CMK (cell line): ENCODE measurements at places on chromosomes 11 and 22.

- DNase-seq = no peak
Measured at GRCh38 chr11:66524304-66525040, 14.0 kb downstream of the BBS1 start.

DNA sequence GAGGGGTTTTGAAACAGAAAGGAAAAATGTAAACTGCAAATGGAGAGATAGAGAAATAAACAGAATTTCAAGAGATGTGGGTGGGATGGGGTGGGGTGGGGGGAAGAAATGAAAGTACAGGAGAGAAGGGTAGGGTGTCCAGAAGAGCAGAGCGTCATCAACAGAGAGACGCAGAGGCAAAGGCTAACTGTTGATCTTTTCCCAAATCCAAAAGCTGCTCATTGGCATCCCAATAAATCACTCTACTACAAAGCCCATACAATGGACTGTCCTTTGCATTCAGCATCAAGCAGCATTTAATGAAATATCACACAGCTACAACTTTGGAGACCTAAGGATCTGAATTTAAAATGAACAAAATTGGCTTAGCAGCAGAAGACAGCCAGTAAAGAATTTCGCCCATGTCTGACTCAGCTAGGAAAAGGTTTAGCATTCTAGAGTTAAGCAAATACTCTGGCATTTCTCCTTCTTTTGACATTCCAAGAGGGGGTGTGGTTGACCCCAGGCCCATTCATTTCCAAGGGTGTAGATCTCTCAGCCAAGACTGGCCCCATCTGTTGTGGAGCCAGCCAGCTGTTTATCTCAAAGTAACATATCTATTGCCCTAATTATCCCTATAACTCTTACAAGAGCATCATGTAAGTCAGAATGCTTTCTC, 1.5 kb downstream of the RAB30 start:
- no peak for DNase-seq

- no peak for DNase-seq
Measured at GRCh38 chr11:73399159-73399590, 23.0 kb downstream of the RELT start.

DNA sequence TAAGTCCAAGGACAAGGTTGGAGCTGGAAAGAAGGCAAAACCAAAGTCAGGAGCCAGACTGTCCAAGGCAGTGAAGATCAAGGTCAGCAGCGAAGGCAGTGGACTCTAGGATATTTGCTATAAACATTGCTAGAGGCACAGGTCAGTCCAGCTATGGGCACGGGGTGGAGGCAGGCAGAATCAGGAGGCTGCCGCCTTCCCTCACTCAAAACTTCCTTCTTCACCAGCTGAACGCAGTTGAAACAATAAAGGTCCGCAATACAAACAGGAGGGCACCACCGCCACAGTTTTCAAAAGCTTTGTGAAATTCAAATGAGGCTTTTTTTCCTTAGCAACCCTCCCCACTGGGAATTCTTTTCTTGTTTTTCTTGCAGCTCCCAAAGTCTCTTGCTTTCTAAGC, 372.4 kb downstream of the NXPE2 start:
- no peak for DNase-seq

DNA sequence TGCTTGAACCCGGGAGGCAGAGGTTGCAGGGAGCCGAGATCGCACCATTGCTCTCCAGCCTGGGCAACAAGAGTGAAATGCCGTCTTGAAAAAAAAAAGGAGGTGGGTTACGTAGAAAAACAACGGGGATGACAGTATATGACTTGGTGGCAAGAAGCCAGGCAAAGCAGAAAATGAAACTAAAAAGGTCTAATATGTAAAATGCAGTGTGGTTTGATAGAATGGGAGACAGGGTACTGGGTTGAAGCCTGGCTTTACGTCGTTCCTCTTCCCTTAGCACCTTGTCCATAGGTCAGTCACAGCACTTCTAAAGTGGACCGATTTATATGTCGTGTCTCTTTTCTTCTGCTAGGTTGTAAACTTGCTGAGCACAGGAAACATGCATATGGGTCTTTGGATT, 274.9 kb upstream of the ZC3H12C start:
- DNase-seq = no peak

GRCh38 chr11:74123008-74123448, 47.8 kb downstream of the C2CD3 start:
- DNase-seq = no peak

GRCh38 chr11:32830413-32830738, 649 bp downstream of the PRRG4 start:
- DNase-seq = no peak

DNA sequence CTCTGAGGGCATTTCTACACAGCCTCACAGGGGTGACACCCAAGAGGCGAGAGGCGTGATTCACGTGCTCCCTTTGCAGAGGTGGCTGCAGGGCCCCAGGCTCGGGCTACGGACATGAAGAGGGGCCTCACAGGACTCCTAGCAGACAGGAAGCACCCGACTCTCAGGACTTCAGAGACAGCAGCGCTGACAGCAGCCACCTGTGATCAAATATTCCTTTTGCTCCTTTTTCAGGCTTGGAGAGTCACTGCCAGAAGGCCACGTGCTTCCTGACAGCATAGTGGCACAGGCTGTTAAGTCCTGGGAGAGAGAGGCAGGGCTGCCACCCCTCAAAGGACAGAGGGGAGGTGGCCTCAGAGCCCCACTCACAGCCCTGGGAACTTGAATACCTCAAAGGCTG, 348.9 kb downstream of the CADM1 start:
- no peak for DNase-seq

DNA sequence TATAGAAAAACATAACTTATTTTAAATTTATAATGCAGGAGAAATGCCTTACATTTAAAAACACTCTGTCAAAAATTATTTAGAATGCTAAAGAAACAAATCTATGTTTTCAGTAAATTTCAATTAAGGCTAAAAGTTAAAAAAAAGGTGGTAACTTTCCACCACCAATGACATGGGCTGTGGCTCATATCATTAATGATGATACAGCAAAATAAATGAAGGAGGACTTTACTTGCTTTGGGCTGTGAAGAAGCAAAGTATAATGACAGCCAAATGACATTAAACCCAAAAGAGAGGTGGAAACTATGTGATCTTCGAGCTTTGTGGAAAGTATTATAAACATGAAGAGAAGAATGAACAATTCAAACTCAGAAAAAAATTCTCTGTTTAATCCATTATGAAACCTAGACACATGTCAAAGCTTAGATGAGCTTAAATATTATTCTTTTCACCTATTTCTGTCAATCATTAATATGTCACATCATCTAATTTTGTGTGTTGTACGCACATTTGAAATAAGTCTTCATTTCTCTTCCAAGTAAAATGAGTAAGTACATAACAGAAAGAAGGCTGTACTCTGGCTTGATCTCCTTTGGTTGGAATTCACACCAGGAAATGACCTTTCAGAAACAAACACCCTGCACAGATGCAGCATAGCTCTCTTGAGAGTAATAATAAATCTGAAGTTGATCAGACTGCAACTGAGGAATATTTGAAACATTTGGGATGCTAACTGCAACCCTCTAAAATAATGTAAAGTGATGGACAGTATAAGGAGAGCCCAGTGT, 265.8 kb downstream of the TTC28 start:
- no peak for DNase-seq

DNA sequence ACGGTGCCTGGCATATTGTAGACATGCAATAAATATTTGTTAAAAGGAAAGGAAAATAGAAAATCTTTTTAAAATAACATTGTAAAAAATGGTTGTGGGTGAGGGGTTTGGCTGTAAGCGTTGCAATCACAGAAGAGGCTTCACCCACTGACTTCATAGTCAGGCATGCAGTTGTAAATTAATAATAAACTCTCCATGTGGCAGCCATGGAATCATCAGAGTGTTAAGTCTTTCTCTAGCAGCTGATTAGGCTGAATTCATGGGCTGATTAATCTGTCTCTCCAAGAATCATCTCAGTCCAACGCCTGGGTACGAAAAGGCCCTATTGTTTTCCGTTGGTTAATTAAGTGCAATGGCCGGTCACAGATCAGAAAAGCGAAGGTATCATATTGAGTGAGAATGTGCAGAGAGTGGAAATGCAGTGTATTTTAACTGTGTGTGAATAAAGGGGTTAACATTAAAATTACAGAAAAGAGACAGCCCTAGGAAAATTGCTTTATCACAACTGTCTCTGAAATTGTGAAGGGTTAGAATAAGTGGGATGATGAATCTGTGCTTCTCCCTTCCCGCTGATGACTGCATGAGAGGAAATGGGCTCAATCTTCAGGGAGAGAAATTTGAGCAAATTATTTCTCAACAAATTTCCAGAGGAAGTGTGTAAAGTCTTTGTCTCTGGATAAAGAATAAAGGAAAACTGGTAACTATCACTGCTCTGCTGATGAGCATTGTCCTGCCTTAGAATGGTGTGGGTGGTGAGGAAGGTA, 269.0 kb downstream of the FAM76B start:
- no peak for DNase-seq

- no peak for DNase-seq
Measured at GRCh38 chr11:18578975-18579598, 9.4 kb downstream of the UEVLD start.

DNA sequence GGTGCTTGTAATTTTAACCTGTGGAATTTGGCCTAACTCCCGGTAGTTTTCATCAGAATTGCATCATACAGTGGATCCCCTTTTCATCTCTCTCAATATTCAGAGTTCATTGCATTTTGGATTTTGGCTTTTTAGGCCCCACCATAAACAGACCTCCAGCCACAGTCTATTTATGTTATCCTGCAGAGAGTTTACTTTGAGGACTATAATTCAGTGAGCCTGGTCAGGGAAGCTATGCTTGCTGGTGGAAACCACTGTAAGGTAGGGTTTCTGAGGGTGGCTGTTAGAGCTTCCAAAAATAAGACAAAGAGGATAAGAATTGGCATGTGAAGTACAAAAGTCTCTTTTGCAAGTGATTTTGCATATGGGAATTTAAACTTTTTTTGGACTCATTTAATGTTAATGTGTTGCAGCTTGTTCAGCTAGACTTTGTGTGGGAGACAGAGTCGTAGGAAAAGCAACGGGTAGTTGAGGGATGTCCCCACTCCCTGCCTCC, 34.8 kb upstream of the DDI1 start:
- no peak for DNase-seq

GRCh38 chr11:66052664-66052982, 459 bp downstream of the SF3B2 start:
- no peak for DNase-seq

DNA sequence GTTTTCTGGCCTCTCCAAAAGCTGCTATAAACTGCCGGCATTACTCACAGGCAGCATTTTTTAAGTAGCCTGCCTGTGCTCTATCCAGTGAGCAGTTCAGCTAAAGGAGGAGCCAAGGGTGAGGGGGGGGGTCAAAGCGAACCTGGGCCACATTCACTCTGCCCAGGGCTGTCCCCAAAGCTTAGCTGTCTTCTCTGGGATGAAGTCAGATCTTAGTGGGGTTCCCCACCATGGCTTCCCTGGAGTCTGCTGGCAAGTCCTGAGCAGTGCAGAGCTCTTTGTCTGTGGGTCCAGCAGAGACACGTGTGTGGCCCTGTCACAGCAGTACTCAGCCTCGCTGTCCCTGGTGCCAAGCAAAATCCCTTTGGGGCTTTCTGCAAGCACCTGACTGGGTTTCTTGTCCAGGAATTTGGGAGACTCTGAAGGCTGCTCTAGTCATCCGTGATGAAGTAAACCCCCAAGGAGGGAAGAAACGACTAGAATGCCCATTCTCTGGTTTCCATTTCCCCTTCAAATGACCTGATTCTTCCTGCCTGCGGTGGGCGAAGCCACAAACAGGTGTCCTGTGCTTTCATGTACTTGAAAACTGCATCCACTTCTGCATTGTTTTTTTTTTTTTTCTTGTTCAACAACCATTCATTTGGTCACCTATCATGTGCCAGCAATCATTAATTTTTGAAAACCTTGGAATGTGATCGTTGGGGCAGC, 2.6 kb downstream of the KCNJ5 start:
- DNase-seq = no peak

DNA sequence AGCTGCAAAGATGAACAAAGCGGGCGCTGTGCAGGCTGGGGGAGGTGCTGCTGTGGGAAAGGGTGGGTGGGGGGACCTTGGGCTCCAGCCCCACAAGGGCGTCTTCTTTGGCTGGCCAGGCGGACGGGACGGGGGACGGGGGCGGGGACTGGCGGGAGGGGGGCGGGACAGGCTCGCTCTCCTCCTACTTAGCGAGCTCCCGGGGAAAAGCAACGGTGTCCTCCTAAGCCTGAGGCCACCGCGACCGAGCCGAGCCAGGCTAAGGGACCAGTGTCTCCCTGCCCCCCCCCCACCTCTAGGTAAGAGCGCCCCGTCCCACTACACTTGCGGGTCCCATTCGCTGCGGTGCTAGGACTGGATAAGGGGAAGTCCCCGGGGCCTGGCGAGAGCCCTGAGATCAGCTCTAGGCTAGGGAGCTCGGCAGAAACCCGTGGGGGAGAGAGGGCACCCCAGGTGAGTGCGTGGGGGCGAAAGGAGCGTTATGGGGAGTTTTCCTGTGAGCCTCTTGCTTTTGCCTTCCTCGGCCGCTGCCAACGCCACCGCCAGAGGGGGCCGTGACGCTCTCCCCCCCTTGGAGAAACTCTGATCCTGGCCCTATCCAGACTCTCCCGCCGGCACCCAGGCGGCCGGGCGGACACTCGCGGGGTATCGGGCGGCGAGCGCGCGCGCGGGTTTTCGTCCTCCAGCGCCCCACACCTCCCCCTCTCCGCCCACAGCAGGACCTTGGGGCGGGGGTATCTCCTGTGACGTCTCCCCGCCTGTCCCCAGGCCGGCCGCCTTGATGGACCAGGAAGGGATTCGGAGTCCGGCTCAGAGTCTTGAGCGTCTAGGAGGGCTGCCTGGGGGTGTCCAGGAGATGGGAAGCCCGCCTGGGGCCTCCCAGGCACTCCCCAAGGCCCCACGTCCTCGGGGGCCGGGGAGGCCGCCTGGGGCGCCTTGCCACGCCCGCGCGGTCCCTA, at the start of gene PHLDB1:
Gene PHLDB1 (plus strand): TSS at position 215 of the 959 bp plus-strand sequence. CDS start 6,222 bp downstream, outside the sequence.
- DNase-seq = no peak

DNA sequence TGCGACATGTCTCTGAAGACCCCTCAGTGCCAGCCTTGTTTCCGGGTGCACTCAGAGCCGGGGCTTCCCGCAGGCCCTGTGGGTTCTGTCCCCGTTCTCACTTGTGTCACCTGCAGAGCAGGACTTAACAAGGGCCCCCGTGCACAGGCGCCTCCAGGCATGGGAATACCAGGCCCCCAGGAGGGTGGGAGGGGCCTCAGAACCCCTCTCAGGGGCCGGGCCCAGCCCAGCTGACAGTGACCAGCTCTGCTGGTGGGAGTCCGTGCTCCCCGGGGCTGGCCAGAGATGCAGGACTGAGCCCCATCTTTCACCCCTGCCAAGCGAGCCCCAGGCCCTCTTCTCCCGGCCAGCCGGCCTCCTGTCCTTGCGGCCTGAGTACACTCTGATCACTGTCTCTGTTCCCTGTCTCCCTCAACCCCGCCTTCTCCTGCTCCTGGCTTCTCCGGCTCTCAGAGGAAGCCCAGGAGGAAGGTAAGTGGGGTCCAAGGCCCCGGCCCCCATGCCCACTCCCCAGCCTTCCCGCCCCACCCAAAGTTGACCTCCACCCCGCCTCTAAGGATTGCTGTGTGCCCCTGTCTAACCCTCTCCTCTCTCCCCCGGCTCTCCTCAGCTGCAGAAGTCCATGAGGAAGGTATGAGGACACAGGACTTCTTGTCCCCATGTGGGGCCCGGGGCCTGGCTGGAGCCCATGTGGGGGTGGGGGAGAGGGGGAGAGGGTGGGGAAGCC, 5.3 kb downstream of the TNNT3 start:
- DNase-seq = no peak

GRCh38 chr11:47672283-47672730, 29.9 kb upstream of the MTCH2 start:
- no peak for DNase-seq
